ENCODE measurements at places on chromosomes 12 and 14.

- DNase-seq = no peak
These were observed 56.3 kb downstream of the FGD4 start for GRCh38 chr12:32455607-32456071.

DNA sequence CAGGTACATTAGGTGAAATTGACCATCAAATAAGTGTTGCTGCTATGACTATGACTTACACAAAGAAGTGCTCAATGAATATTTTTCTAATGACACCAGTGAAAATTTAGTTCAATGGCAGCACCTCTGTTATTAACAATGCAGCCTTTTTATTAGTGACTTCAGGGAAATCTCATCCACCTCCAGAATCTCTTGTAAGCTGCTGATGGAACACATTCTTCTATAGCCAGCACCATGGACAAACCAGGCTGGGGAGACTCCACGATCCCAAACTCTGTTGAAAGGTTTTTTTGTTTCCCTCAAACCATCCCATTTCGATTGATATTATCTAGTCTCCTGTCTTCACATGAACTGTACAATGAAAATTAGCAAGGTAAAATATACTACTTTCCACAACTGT lies 265.9 kb downstream of the ITPR2 start:
- no peak for DNase-seq

- DNase-seq = no peak
These were observed 25.4 kb upstream of the CPM start for GRCh38 chr12:68958322-68958721.

GRCh38 chr14:103061482-103061976 lies 4.2 kb upstream of the CDC42BPB start:
- DNase-seq = no peak

DNA sequence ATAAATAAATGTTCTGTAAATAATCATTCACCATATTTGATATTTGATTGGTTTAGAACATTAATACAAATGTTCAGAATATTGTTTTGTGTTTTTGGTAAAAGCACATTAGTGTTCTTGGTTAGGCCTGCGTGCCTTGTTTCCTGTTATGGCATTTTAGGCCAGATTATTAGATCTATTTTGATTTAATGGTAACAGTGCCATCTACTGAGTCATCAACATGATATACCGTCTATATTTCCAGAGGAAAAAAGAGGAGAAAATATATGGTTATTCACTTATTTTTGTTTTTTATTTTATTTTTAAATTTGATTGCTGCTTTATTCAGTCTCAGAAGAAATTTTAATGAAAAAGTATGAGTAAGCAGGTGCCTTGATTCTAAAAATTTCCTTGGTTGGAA lies 60.3 kb downstream of the GPHN start:
- no peak for DNase-seq

- DNase-seq = peak; percentile 55
These were observed 438.1 kb downstream of the FUT8 start for GRCh38 chr14:65850429-65851135.

- DNase-seq = no peak
These were observed 19.4 kb upstream of the STRN3 start for GRCh38 chr14:31045501-31046080.

- DNase-seq = no peak
These were observed 25.9 kb downstream of the RHOF start for GRCh38 chr12:121767525-121768016.

GRCh38 chr12:57129321-57129842 lies 1.1 kb downstream of the LRP1 start:
- DNase-seq = no peak

DNA sequence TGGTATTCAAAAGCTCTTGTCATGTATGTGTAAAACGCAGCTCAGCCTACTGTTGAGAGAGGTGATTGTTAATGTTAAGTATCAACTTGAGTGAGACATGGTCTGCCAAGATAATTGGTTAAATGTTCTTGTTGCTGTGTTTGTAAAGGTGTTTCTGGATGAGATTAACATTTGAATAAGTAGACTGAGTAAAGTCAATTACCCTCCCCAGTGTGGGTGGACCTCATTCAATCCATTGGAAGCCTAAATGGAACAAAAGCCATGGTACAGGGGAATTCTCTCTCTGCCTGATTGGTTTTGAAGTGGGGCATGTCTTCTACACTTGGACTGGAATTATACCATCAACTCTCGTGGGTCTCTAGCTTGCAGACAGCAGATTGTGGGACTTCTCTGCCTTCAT lies 63.8 kb upstream of the RERGL start:
- DNase-seq = no peak

GRCh38 chr12:120421701-120422100 lies 16.2 kb upstream of the COX6A1 start:
- no peak for DNase-seq

DNA sequence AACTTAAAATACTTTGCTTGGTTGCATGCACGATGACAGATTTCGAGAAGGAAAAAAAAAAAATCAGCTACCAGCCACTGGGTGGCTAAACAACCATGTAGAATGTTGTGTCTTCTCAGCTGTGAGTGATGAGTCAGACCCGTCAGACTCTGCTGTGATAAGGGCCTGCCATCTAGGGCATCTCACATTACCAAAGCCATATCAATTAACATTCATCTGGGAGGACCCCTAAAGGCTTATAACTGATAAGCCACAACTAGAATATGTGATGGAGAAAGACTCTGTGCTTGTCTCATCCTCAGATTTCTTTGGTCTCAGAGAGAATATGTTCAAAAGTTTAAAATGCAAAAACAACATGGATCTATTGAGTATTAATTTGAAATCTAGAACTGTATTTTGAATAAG lies 111.5 kb downstream of the PAX9 start:
- no peak for DNase-seq

DNA sequence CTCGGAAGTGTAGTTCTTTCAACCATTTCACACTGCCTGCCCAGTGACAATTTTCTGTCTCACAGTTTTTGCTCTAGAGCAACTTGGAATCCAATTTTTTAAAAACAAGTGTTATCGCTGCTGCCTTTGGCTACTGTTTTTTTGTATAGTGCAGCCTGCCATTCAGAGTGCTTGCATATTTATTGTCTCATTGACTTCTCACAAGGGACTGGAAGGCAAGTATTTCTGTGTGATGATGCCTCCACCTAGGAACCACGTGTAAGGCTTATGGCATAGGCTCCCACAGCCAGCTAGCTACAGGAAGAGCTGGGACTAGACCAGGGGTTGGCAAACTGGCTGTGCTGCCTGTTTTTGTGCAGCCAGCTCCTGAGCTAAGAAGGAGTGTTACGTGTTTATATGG lies 903 bp downstream of the PARPBP start:
- DNase-seq = no peak

DNA sequence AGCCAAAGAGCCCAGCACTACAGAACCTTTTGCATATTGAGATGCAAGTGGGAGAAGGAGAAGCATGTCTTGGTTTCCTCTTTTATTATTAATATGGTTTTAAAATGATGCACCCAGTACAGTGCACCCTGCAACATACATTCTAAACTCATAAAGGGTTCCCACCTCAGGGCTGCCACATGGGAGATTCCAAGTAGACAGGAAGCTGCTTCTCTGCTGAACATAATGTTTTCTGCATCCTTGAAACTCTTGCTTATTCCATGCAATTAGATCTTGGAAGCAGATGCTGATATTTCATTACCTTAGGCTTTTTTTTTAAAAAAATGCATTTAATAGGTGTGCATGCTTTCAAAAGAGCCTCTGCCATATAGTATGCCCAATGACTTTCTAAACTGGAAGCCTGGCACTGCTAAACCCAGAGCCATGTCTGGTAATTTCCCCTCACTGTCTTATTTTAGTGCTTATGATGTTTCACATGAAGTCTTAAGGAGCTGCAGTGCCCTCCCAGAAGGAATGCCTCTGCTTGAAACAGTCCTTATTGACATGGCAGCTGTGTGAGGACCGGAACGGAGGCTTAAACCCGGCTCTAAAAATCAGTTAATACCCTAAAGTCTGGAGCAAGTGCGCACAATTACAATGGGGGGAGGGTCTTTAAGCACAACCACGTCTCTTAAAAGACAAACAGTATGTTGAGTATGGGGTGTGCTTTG lies 2.0 kb upstream of the SIX1 start:
- no peak for DNase-seq

GRCh38 chr14:38839694-38840365 lies 263.2 kb downstream of the SEC23A start:
- DNase-seq = no peak

- DNase-seq = peak; percentile 42
These were observed 22.9 kb downstream of the JKAMP start for GRCh38 chr14:59507063-59507751.

GRCh38 chr12:47762850-47763465 lies 4.3 kb upstream of the RAPGEF3 start:
- no peak for DNase-seq

DNA sequence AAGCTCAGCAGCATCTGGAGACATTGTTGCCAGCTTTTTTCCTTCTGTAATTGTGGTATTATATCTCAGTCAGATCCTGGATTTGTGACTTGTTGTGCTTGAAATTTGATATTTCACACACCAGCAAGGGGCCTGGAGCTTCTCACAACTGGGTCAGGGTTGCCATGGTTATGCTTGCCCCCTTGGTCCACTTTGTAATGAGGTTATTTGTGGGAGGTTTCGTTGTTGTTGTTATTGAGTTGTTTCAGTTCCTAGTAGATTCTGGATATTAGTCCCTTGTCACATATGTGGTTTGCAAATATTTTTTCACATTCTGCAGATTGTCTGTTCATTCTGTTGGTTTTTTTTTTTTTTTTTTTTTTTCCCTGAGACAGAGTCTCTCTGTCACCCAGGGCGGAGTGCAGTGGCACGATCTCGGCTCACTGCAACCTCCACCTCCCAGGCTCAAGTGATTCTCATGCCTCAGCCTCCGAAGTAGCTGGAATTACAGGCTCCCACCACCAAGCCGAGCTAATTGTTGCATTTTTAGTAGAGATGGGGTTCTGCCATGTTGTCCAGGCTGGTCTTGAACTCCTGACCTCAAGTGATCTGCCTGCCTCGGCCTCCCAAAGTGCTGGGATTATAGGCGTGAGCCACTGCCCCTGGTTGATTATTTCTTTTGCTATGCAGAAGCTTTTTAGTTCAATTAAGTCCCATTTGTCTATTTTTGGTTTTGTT lies 80.6 kb upstream of the ETV6 start:
- DNase-seq = no peak

- DNase-seq = no peak
These were observed 89.7 kb downstream of the FGD4 start for GRCh38 chr12:32489070-32489469.

DNA sequence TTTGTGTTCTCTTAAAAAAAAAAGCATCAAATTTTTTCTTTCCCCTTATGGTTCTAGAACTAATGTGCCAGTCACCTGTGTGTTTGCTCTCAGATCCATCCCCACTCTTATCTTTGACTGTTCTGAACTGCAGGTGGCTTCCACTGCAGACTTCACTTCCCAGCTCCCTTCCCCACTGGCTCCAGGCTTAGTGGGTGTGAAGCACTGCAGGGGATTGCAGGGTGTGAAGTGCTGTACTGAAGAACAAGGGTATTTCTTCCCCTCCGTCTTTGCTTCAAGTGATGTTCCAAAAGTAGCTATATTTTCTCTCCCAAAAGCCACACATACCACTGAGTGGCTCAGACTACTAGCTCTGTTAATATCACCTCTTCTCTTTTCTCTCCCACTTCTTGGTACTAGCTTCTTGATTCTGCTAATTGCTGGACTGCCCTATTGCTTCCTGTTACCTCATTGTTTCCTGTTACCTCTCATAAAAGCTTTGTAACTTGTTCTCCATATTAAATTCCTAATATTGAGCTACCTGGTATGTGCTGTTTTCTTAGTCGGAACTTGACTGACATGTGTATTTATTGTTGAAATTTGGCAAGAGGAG lies 115.4 kb upstream of the PRICKLE1 start:
- no peak for DNase-seq

- no peak for DNase-seq
These were observed 205.2 kb upstream of the NEDD1 start for GRCh38 chr12:96701856-96702255.

- no peak for DNase-seq
These were observed 44.1 kb downstream of the LRTM2 start for GRCh38 chr12:1864456-1864855.

DNA sequence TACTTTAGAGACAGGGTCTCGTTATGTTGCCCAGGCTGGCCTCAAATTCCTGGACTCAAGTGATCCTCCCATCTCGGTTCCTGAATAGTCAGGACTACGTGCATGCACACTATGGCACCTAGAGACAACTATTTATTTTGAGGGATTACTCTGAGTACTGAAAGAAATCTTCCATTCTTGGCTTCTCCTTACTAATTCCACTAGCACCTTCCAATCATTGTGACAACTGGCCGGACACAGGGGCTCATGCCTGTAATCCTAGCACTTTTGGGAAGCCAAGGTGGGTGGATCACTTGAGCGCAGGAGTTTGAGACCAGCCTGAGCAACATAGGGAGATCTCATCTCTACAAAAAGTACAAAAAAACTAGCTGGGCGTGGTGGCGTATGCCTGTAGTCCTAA lies 42.1 kb upstream of the MTERF2 start:
- no peak for DNase-seq

GRCh38 chr14:104818714-104819161 lies 17.8 kb downstream of the ZBTB42 start:
- no peak for DNase-seq

DNA sequence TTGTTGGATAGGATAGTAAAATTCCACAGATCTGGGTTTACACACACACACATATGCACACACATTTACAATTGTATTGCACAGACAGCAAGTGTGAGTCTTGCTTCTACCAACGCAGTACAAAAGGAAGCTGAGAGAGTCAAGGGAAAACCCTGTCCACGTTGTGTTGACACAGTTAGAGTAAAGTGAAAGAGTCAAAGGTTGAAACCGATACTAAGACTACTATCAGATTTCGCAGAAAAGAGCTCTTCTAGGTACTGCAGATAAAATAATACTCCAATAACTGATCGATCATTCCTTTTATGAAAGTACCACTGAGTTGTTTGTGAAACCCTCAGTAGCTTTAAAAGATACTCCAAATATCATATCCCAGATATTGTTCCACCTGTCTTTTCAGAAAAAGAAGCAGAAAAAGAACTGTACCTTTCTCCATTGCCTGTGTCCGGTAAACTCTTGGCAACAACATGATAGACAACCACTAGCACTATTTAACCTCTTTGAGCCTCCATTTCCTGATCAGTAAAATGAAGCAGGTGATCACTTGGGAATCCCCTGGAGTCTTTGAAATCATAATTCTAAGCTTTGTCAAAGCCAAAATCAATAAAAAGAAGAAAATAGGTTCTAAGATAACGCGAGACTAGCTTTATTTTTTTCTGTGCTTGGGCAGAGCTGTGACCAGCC lies 224.6 kb upstream of the FOXN3 start:
- no peak for DNase-seq

DNA sequence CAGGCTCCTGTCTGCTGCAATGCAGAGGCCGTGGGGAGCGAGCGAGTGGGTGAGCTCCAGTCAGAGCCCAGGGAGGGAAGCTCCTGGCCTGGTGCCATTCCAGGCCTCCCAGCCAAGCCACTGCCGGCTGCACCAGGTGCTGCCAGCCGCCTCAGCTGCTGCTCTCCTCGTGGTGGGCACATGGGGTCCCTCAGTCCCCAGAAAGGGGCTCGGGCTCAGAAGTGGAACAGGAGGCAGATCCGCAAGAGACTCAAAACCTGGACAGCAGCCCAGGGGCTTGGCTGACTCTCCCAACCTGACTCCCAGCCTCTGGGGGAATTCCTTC lies 2.4 kb downstream of the ABCB9 start:
- DNase-seq = no peak

All from activated CD4-positive, alpha-beta T cell treated with anti-CD3 and anti-CD28 coated beads, Interleukin-2, amount 50 U/mL, for 1 hour (primary cell).